Activated T-cell treated with anti-CD3 and anti-CD28 coated beads, Interleukin-2, amount 50 U/mL, for 72 hours (primary cell): ENCODE measurements at places on chromosomes 2 and 18. TPM values are rescaled to one million over a fixed set of nuclear protein-coding genes. Genes with fewer than 3 reads are reported as not detected.

IL36RN gene
- total RNA-seq, result not detected

ARHGAP25 gene
- 49.5 TPM for total RNA-seq

TNS1 gene
- 0.65 TPM for total RNA-seq

ANKRD53 gene
- not detected for total RNA-seq

- DNase-seq, result no peak
- no peak overlapping the region for H3K4me3 ChIP-seq
- no peak overlapping the region for H3K27ac ChIP-seq
Measured at GRCh38 chr2:112321375-112322320, 46.3 kb downstream of the ZC3H6 start.

GRCh38 chr18:61851940-61852451 is 40.8 kb downstream of the RNF152 start:
- no peaks in the 10 kb centered on the region for H3K36me3 ChIP-seq
- H3K27ac ChIP-seq, result no peak overlapping the region

RAX gene
- not detected for total RNA-seq

ABCB11 gene
- total RNA-seq, result not detected

DNA sequence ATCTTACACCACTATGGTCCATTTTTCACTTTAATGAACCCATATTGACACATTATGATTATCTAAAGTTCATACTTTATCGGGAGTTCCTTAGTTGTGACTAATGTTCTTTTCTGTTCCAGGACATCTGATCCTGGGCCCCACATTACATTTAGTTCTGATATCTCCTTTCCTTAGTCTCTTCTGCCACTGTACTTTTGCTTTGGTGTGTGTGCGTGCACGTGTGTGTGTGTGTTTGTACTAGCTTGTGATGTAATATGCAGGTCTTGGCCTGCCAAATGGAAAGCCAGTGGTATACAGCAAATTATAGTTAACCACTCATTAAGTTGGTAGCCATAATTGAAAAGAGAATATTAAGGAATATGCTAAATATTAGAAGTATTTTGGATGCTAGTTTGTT is 88.0 kb downstream of the CDC42EP3 start:
- no peak for DNase-seq
- H3K4me3 ChIP-seq, result peak overlapping the region; percentile 31
- peaks cover 87% of the 10 kb centered on the region for H3K4me1 ChIP-seq
- no peaks in the 10 kb centered on the region for H3K27me3 ChIP-seq

DNA sequence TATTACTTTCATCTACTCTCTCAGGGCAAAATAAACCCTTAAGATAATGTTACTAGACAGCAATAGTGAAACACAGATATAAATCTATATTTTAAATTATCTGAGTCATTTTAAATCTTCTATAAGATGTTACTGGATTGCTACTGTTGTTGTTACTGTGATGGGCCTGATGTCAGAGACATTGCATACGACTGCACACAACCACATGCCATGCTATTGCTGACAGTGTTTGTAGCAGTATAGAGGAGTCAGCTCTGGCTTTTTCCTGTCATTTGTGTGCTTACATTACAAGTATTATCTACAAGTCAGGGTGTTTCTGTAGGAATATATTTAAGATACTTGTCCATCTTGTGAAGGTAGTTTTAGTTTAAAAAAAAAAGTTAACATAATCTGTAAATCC is 63.9 kb downstream of the CCDC148 start:
- H3K4me1 ChIP-seq, result peaks cover 9% of the 10 kb centered on the region
- no peaks in the 10 kb centered on the region for H3K36me3 ChIP-seq
- DNase-seq, result no peak
- no peak overlapping the region for H3K27ac ChIP-seq
- peaks cover 19% of the 10 kb centered on the region for H3K27me3 ChIP-seq
- H3K4me3 ChIP-seq, result no peak overlapping the region

DNA sequence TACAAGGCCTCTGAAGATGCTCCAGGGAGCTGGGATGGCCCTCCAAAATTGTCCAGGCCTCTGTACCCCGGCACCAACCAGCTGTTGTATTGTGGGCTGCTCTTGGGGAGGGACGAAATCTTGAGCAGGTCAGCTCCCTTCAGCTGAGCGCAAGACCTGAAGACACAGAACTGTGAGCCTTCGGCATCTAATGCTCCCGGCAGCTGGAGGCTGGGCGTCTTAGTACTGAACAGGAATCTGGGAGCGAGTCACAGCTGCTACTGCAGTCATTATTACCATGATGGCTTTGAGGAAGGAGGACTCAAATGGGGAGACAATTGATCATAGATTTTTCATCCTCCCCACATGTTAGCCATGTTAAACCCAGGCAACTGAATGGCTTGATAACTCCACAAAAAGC is 83.0 kb upstream of the LTBP1 start:
- peaks cover 21% of the 10 kb centered on the region for H3K27me3 ChIP-seq
- no peaks in the 10 kb centered on the region for H3K4me1 ChIP-seq
- no peak overlapping the region for H3K4me3 ChIP-seq
- no peaks in the 10 kb centered on the region for H3K36me3 ChIP-seq

FEV gene
- total RNA-seq, result not detected

SLC5A7 gene
- total RNA-seq, result not detected

REV1 gene
- 39.8 TPM for total RNA-seq

GRCh38 chr2:221606424-221606823 is 34.3 kb upstream of the EPHA4 start:
- no peak overlapping the region for H3K4me3 ChIP-seq
- peaks cover 32% of the 10 kb centered on the region for H3K27me3 ChIP-seq
- H3K4me1 ChIP-seq, result peaks cover 6% of the 10 kb centered on the region
- no peaks in the 10 kb centered on the region for H3K36me3 ChIP-seq
- no peak for DNase-seq

DNA sequence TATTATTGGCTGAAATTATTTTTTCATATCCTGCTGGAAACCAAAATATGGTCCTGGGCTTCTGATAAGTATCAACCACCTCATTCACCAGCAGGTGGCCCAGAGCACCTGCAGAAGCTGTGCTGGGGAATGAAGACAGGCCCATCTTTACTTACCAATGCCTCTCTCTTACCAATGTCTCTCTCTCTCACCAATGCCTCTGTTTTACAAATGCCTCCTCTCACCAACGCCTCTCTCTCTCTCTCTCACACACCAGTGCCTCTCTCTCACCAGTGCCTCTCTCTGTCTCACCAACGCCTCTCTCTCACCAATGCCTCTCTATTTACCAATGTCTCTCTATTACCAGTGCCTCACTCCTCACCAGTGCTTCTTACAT is 2.3 kb upstream of the MAL start:
- H3K4me3 ChIP-seq, result peak overlapping the region; percentile 0
- peak; percentile 56 for DNase-seq
- H3K27ac ChIP-seq, result peak overlapping the region; percentile 27
- peaks cover 54% of the 10 kb centered on the region for H3K4me1 ChIP-seq
